ENCODE measurements at places on chromosomes 2 and 18.
A peak's percentile ranks its signal among the peaks of the same experiment; 100 is the strongest.

DNA sequence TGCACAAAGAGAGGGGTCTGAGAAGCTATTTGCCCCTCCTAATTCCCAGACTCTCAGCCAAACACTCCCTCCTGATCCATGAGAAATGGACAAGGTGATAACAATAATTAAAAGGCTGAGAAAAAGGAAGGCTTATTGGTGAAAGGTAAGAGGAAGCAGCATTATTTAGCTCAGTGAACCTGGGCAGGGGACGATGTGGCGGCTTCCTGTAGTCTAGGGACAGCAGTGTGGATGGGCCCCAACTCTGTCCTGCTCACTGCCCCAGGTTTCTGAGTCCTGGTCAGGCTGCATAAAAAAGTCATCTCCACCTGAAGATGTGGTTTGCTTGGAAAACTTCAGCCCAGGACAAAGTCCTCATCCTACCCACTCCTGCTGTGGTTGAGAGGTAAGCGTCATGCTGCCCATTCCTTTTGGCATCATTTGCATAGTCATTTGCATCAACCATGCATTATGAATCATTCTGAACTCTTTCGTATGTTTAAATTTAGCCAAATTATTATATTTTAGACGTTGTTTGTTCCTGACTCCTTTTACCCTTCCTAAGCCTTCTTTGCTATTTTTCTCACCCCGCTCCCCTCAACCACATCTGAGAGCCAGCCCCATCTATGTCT lies 126.8 kb downstream of the CLIP4 start:
- no peak for DNase-seq

- no peak for DNase-seq
Observed at GRCh38 chr2:108960006-108960405, 29.0 kb downstream of the EDAR start.

- no peak for DNase-seq
Observed at GRCh38 chr2:1770566-1771380, 26.5 kb upstream of the PXDN start.

DNA sequence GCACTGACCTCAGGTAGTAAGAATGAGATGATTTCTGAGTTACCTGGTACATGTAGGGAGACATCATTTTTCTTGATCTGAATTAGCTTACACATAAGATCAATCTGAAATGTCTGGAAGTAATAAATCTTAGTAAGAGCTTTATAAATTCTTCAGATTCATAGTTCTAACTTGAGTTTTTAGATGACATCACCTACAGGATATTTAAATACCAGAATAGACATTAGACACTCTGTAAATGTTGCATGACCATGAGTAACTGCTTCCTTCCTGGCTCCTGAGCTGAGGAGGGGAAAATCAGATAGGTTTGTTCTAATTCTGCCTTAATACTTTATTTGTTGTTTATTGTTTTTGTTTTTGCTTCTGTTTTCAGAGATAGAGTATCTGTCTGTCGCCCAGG lies 181.8 kb downstream of the PHLPP1 start:
- no peak for DNase-seq

- DNase-seq, result no peak
Observed at GRCh38 chr2:146677280-146677679, 1167.5 kb upstream of the ACVR2A start.

GRCh38 chr18:74126684-74127655 lies 20.7 kb downstream of the FBXO15 start:
- DNase-seq, result no peak

GRCh38 chr2:143533846-143534245 lies 404.6 kb downstream of the ARHGAP15 start:
- DNase-seq, result peak; percentile 33

DNA sequence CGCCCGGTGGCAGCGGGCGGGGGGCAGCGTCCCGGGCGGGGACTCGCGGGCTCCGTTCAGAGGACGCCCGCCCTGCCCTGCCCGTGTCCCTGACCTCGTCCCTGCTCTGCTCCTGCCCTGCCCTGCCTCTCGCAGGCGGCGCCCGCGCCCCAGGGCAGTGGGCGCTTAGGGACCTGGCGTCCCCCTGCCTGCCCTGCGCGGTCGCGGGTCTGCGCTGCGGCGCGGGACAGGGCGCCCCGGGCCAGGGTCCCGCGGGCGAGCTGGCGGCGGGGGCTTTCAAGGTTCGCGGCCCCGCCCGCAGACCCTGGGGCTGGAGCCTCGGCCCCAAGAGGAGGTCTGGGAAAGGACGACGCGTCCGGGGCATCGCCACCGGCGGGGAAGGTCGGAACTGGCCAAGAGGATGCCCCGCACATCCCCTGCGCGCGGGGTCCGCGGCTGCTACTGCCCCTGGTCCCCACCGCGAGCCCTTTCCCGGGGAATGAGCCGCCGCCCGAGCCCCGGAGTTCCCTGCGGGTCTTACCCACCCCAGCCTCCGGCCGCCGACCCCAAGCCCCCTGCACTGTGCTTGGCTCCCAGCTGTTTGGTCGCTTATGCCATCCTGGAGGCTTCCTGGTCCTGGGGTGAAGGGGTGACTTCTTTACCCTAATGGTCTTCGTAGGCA lies 679 bp downstream of the RNF144A start:
- no peak for DNase-seq

DNA sequence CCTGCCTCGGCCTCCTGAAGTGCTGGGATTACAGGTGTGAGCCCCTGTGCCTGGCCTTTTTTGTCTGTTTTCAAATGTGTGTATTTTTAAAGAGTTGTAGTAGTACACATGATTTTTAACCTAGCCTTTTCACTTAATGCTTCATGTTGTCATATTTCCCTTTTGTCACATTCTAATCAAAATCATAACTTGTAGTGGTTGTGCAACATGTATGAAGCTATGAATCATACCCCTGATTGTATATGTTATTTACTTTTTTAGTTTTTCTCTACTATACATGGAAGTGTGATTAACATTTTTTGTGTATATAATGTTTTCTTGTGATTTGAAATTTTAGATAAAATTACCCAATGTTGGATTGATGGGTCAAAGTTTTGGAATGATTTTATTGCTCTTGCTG lies 8.5 kb downstream of the GEN1 start:
- no peak for DNase-seq

GRCh38 chr18:32469190-32469651 lies 1.5 kb downstream of the GAREM1 start:
- DNase-seq, result peak; percentile 71

- peak; percentile 80 for DNase-seq
Observed at GRCh38 chr2:226800941-226801784, 1.5 kb upstream of the IRS1 start.

- DNase-seq, result peak; percentile 62
Observed at GRCh38 chr2:53600815-53601214, 166.8 kb upstream of the CHAC2 start.

DNA sequence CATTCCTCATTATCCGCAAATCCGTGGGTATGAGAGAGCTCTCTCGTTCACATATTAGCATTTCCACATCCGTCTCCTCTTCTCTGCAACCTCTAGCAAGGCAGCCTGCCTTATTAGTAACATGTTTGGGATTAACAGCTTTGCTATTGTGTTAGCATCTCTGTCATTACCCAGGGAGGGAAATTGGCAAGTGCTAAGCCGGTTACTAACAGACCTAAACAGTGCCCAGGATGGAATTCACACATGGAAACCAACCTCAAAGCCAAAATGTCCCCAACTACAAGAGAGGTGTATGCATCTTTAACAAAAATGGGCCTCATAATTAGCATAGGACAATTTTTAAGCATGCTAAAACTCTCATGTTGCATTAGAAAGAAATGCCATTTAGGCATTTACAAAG lies 309.0 kb upstream of the MEIS1 start:
- DNase-seq, result no peak

DNA sequence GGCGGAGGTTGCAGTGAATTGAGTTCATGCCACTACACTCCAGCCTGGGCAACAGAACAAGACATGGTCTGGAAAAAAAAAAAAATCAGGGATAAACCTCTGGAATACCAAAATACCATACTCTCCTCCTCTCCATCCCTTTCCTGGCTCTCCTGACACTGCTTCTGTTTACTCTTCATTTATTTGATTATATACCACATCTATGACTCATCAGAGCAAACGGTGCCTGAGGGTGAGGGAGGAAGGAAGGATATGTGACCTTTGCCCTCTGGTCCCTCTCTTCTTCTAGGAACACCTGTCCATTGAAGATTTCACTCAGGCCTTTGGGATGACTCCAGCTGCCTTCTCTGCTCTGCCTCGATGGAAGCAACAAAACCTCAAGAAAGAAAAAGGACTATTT lies 30.0 kb downstream of the VIL1 start:
- no peak for DNase-seq

- DNase-seq, result no peak
Observed at GRCh38 chr2:184524551-184525382, 73.6 kb upstream of the ZNF804A start.

DNA sequence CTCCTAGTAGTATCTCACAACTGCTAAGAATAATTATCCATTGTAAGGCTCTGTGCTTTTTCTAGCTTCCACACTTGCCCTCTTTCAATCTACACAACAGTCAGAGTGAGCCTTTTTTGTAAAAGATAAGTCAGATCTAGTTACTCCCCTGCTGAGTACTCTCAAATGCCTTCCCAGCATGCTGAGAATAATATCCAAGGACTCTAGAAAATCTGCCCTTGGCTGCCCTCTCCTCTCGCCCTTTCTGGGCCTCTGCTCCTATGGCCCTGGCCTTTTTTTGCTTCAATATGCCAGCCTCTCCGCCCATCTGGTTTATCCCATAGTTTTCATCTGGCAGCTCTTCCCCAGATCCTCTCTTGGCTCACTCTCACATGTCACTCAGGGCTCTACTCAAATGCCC lies 455.9 kb upstream of the UBE2E3 start:
- peak; percentile 82 for DNase-seq

- no peak for DNase-seq
Observed at GRCh38 chr2:165544897-165545296, 75.4 kb downstream of the CSRNP3 start.

- DNase-seq, result no peak
Observed at GRCh38 chr2:3189076-3189591, 188.5 kb downstream of the EIPR1 start.

- DNase-seq, result no peak
Observed at GRCh38 chr2:28649481-28650265, 102.0 kb upstream of the PPP1CB start.

- DNase-seq, result no peak
Observed at GRCh38 chr18:58216071-58216481, 172.1 kb downstream of the NEDD4L start.

- DNase-seq, result no peak
Observed at GRCh38 chr2:42450136-42450535, 43.6 kb downstream of the KCNG3 start.

- DNase-seq, result no peak
Observed at GRCh38 chr18:9739516-9739915, 31.4 kb downstream of the RAB31 start.

DNA sequence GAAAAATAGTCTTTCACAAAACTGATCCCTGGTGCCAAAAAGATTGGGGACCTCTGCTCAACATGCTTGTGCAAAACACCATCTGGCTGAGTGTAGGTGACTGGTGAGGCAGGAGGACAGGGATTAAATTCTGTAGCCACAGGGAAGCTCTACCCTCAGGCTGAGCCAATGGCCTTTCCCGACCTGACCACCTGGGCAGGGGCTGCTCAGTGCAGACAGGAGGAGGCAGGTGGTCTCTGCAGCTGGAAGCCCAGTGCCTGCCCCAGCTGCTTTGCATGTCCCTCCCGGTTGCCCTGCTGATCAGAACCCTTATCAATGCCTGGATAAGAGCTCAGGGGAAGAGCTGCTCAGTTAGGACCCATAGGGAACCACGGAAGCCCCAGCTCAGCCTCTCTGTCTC lies 235.3 kb downstream of the ANKRD36 start:
- no peak for DNase-seq
